Iris pigment epithelial cell (primary cell): ENCODE measurements at places on chromosomes 3 and 15.

DNA sequence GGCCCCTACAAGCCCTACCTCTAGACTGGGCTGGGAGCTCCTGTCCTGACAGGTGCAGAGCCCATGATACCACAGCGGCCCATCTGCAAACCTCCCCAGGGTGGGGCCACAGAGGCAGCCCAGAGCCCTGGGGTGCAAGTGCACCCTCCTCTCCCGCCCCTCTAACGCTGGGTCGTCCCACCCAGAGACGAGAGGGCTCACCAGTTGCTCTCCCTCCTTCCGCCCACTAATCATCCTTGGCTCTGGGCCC, 742 bp downstream of the TNK2 start:
- no peak for DNase-seq

DNA sequence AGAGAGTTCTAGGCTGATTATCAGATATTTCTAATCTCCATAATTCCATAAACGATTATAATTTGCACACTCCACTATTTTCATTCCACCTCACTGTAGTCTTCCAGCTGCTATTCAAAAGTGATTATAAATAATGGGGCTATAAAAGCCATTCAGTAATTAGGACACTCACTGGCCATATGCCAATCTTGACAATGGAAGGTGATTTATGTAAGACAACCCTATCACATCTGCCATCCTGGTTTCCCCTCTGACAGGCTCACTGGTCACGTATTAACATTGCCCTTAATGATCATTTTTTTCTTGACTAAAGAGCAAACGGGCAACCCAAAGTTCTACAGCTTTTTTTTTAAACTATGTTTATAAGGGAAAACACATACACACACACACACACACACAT, 402.4 kb downstream of the MAGI1 start:
- DNase-seq, result no peak

GRCh38 chr3:177776661-177777101, 579.4 kb upstream of the TBL1XR1 start:
- peak; percentile 91 for DNase-seq

- no peak for DNase-seq
Observed at GRCh38 chr3:102972350-102972749, 537.5 kb downstream of the ZPLD1 start.

GRCh38 chr15:82871358-82871757, 61.9 kb downstream of the WHAMM start:
- DNase-seq, result no peak

GRCh38 chr3:118818386-118818785, 216.3 kb downstream of the IGSF11 start:
- DNase-seq, result peak; percentile 44

DNA sequence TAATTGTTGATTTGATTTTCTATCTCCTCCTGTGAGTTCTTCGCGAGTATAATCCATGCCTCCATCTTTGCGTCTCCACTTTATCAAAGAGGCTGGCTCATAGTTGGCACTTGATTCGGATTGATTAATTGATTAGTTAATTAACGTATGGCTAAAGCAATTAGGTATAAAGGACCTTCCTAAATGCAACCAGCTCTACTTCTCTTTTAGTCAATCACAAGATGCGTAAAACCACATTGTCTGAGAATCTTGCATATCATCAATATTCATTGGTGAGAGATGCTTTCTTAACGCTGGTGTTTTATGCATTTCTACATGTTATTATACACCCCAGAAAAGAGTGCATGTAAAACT, 56.4 kb upstream of the NR2F2 start:
- no peak for DNase-seq

- no peak for DNase-seq
Observed at GRCh38 chr15:75671730-75672602, 24.3 kb downstream of the SNX33 start.

DNA sequence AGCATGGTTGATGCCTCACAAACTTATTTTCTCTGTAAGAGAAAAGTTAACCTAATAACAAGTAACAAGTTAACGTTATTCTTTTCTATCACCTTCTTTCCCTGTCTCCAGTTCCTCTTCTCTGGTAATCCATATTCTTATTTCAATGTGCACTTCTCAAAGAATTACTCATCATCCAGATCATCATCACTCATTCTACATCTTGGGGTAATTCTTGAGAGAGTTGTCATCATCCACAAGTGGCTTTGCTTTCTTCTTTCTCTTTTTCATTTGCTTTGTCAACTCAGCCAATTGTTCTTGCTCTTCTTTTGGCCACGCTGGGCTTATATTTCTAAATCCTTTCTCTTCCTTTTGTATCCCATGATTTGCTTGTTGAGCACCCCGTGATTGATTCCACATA, 20.8 kb upstream of the RNF111 start:
- DNase-seq, result peak; percentile 57

GRCh38 chr3:27643355-27643754, 78.8 kb downstream of the EOMES start:
- no peak for DNase-seq

DNA sequence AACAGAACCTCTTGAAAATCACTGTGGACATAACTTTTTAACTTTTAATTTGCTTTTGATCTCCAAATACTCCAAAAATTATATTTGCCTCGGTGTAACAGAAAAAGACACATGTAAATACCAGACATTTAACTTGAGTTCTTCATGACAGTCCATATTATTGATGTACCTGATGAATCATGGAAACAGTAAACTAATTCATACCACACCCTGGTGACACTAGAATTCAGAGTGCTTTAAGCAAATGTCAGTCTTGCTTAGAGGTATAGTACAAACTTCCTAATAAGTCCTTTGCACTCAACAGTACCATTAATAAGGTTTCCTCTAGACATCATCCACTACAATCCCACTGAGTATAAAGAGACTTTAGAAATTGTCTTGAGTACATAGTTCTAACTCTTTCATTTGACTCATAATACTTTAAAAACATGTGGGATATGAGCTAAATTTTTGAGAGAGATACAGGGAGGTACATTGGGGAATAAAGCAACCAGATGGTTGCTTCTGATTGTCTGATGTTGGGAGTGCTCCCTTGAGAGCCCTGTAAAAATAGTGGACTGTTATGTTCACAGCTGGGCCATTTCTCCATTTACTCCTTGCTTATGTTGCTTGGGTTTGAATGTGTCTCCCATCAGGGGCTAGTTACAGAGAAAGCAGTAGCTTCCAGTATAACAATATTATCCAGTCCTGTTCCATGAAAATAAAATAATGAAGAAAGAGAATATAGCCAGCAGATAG, 175.7 kb downstream of the ALCAM start:
- no peak for DNase-seq

DNA sequence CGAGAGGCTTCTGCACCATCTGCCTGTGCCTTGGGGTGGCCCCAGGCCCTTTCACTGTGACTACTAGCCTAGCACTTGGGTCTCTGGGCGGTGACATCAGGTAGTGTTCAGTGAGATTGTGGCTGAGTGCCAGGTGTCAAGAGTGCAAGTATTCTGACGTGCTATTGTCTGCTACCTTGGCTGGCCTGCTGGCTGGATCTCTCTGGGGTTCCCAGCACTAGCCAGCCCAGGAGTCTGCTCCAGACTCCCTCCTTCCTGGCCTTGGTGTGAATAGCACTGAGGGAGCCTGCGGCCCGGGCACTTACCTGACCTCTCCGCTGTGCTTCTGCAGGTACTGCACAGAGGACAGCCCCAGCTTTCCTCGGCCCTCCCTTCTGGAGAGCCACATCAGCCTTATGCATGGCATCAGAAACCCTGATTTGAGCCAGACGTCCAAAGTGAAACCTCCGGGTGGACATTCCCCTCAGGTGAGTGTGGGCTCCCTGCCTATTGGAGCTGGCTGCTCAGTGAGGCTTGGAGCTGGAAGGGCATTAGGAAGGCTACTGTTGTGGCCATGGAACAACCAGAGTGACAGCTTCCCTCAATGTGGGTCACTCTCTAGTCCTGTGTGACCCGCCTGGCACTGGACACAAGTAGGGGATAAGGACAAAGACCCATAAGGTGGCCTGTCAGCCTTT, 17.5 kb upstream of the ALPK3 start:
- DNase-seq, result no peak

DNA sequence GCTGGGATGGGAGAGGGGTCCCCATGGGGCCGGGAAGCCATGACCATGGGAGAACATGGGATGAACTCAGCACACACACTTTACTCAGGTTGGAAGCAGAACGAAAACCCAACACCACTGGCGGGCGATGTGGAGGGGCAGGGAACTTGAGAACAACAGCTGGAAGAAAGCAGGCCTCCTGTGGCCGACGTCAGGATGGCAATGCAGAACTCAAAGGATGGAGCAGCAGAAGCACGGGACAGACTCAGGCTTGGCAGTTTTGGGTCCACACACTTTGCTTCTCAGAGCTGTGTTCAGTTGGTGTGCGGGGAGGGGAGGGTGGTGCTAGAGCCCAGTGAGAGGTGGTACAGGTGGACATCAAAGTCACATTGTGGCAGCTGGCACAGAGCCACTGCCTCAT, 80.7 kb downstream of the SEC22A start:
- no peak for DNase-seq
